ENCODE measurements at places on chromosomes 11 and 22.

- H3K27ac ChIP-seq: no peak overlapping the region
- H3K36me3 ChIP-seq: no peaks in the 10 kb centered on the region
- no peak for DNase-seq
- H3K4me3 ChIP-seq: no peak overlapping the region
- H3K27me3 ChIP-seq: no peaks in the 10 kb centered on the region
- H3K4me1 ChIP-seq: peaks cover 3% of the 10 kb centered on the region
Observed at GRCh38 chr22:43455846-43456245, 44.0 kb downstream of the MPPED1 start.

GRCh38 chr22:36156515-36157419 lies 3.8 kb downstream of the APOL3 start:
- no peaks in the 10 kb centered on the region for H3K36me3 ChIP-seq
- peaks cover 12% of the 10 kb centered on the region for H3K4me1 ChIP-seq
- no peak for DNase-seq
- H3K27ac ChIP-seq: no peak overlapping the region
- peak overlapping the region; percentile 13 for H3K4me3 ChIP-seq
- peaks cover 6% of the 10 kb centered on the region for H3K27me3 ChIP-seq

DNA sequence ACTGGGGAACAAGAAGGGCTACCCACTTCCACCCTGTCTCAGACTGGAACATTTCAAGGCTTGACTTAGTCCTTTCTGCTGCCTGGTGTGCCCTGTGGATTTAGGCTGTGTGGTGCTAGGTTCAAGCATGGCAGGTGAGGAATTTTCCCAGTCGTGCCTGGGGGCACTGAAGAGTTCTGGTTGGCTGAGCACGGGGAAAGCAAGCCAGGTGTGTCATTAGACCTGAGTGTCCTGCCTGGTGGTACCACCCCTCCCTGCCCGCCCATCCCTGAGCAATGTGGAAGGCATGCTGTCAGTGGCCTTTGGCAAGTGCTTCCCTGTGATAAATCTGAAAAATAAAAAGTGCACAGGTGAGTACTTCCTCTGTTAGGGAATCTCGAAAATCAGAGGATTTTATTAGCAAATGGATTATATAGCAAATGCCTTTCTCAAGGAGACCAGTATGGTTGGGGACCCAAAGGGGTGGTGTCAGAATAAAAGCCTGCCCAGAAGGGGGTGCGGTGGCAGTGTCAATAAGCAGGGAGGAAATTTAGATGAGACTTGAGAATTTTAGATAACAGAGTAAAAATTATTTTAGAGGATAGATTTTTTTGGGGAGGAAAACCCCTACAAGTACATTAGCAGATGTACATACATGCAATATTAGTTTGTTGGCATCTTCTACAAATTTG lies 22.8 kb downstream of the TEAD1 start:
- no peak overlapping the region for H3K4me3 ChIP-seq
- H3K27ac ChIP-seq: no peak overlapping the region
- H3K27me3 ChIP-seq: no peaks in the 10 kb centered on the region
- peaks cover 34% of the 10 kb centered on the region for H3K4me1 ChIP-seq

DNA sequence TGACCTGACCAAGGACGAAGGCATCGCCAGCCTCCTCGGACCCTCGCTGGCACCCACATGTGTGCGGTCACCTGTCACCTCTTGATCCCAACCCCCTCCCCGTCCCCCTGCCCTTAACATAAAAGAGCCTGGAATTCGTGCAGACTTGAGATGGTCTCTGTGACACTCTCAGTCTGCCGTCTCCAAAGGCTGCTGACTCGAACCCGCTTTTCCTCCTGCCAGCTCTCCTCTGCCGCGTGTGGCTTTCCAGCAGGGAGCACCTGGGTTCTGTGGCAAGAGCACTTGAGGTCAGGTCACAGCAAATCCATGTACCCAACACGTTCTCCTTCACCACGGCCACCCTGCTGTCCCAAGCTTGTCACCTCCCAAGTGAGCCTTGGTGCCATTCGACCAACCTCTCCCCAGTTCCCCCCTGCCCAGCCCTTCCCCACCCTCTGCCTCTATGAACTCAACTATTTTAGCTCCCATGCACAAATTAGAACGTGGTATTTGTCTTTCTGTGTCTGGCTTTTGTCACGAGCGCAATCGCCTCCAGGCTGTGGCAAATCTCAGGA lies 207.6 kb downstream of the BRD1 start:
- no peaks in the 10 kb centered on the region for H3K36me3 ChIP-seq
- no peaks in the 10 kb centered on the region for H3K4me1 ChIP-seq
- H3K4me3 ChIP-seq: no peak overlapping the region

- no peaks in the 10 kb centered on the region for H3K27me3 ChIP-seq
- H3K36me3 ChIP-seq: peaks cover 84% of the 10 kb centered on the region
- no peak for DNase-seq
- no peaks in the 10 kb centered on the region for H3K4me1 ChIP-seq
- H3K27ac ChIP-seq: no peak overlapping the region
Observed at GRCh38 chr11:68412593-68413475, 47.7 kb upstream of the PPP6R3 start.

GRCh38 chr11:38278457-38279141 lies 1680.6 kb upstream of the RAG2 start:
- H3K4me1 ChIP-seq: no peaks in the 10 kb centered on the region
- H3K27ac ChIP-seq: no peak overlapping the region
- no peak overlapping the region for H3K4me3 ChIP-seq
- DNase-seq: no peak

GRCh38 chr11:129251067-129251466 lies 58.9 kb upstream of the ARHGAP32 start:
- H3K27ac ChIP-seq: no peak overlapping the region
- H3K4me3 ChIP-seq: no peak overlapping the region
- H3K27me3 ChIP-seq: no peaks in the 10 kb centered on the region
- no peak for DNase-seq
- H3K4me1 ChIP-seq: peaks cover 12% of the 10 kb centered on the region
- no peaks in the 10 kb centered on the region for H3K36me3 ChIP-seq

GRCh38 chr11:36092314-36093030 lies 148.6 kb downstream of the LDLRAD3 start:
- H3K27ac ChIP-seq: no peak overlapping the region
- H3K36me3 ChIP-seq: peaks cover 77% of the 10 kb centered on the region
- H3K4me1 ChIP-seq: peaks cover 13% of the 10 kb centered on the region

- no peak overlapping the region for H3K27ac ChIP-seq
- no peak for DNase-seq
- peaks cover 10% of the 10 kb centered on the region for H3K4me1 ChIP-seq
- peaks cover 11% of the 10 kb centered on the region for H3K27me3 ChIP-seq
- no peak overlapping the region for H3K4me3 ChIP-seq
Observed at GRCh38 chr11:1047595-1048156, 11.2 kb upstream of the MUC6 start.

DNA sequence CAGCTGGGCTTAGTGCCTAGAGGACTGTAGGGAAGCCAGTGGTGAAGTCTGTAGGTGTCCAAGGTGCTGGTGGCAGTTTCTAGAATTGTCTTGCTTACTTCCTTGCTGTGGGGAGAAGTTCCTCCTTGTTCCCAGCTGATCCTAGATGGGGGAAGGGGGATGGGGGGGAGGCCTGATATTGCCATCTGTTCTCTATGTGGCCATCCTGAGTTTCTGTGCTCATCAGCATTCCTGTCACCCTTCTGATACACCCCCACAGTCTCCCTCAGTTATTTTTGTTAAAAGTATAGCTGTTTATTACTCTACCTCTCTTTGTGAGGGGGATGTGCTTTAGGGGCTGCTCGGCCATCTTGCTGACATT lies 36.5 kb downstream of the MADD start:
- H3K27me3 ChIP-seq: no peaks in the 10 kb centered on the region
- peaks cover 7% of the 10 kb centered on the region for H3K4me1 ChIP-seq
- no peak for DNase-seq
- no peak overlapping the region for H3K27ac ChIP-seq

- no peak overlapping the region for H3K4me3 ChIP-seq
- H3K36me3 ChIP-seq: no peaks in the 10 kb centered on the region
- H3K27me3 ChIP-seq: peaks cover under 1% of the 10 kb centered on the region
- no peaks in the 10 kb centered on the region for H3K4me1 ChIP-seq
- DNase-seq: no peak
Observed at GRCh38 chr22:30809086-30809485, 114.4 kb downstream of the OSBP2 start.

DNA sequence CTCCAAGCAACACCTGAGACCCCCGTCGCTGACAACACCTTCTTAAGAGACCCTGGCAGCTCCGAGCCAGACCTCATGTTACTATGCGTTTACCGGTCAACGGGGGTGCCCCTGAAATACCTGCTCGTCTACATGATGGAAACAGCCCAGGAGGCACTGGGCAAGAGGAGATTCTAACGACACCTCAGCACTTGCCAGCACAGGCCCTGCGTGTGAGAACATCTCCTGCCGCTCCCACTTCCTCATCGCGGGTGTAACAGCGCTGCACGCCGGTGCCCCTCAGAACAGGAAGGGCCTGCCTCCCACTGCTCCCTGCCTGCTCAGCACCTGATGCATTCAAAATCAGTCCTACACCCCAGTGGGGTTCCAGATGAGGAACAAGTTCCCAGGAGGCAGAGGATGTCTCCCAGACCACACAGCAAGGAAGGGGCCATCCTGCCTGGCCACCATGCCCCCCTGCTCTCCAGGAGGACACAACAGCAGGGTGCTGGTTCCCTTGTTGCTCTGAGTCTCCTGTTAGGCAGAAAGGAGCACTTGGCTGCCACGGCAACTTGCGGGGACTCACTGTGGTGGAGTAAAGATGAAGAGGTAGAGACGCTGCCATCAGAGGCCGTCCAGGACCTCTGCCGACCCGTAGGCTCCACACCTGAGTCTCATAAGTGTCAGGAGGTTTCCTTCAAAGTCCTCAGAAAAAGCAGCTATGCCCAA lies 2.1 kb downstream of the TOLLIP start:
- peaks cover 2% of the 10 kb centered on the region for H3K36me3 ChIP-seq
- peaks cover 2% of the 10 kb centered on the region for H3K4me1 ChIP-seq
- DNase-seq: no peak
- no peak overlapping the region for H3K27ac ChIP-seq
- no peak overlapping the region for H3K4me3 ChIP-seq

GRCh38 chr11:122803716-122804115 lies 34.6 kb upstream of the CRTAM start:
- H3K36me3 ChIP-seq: peaks cover 2% of the 10 kb centered on the region
- peaks cover 3% of the 10 kb centered on the region for H3K4me1 ChIP-seq
- H3K4me3 ChIP-seq: no peak overlapping the region
- H3K27ac ChIP-seq: no peak overlapping the region
- DNase-seq: no peak
- H3K27me3 ChIP-seq: no peaks in the 10 kb centered on the region

- H3K27ac ChIP-seq: peak overlapping the region; percentile 62
- H3K4me3 ChIP-seq: peak overlapping the region; percentile 89
- H3K27me3 ChIP-seq: no peaks in the 10 kb centered on the region
- DNase-seq: peak; percentile 56
- H3K4me1 ChIP-seq: peaks cover 20% of the 10 kb centered on the region
Observed at GRCh38 chr11:67504005-67504949, 886 bp downstream of the PITPNM1 start.

DNA sequence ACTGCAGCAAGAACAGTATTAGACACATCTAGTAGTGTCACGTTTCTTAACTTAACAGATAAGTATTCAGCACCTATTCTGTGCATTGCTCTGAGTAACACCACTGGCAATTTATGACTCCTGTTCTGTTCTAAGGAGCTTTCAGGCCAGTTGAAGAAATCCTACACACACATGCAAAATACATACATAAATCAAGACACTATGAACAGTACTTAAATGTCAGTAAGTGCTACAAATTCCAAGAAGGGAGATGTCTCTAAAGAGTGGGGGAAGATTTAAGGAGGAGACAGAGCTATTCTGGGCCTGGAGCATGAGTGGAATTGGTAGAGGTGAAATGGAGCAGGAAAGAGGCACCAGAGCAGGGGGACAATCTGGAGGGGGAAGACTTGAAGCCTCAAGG lies 46.2 kb upstream of the CLMP start:
- no peak for DNase-seq
- H3K4me3 ChIP-seq: no peak overlapping the region
- no peak overlapping the region for H3K27ac ChIP-seq
- H3K27me3 ChIP-seq: no peaks in the 10 kb centered on the region
- no peaks in the 10 kb centered on the region for H3K36me3 ChIP-seq

DNA sequence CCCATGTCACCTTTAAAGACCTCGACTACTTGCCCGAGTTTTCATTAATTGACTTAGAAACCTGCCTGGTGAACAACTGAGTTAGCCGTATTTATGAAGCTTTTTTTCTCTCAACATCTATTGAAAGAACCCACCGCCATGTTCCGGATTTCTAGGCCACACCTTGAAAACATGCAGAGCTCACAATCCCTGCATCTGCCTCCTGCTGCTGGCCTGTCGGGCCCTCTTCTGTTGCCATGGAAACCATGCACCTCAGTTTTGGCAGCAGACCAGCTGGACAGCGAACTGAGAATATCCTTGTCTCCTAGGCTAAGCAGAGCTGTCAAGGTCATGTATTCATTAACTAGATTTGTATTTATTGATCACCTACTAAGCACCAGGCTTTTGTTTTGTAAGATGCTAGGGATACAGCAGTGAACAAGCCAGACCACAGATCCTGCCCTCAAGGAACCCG lies 4.3 kb upstream of the PATZ1 start:
- DNase-seq: no peak
- no peaks in the 10 kb centered on the region for H3K27me3 ChIP-seq
- no peak overlapping the region for H3K4me3 ChIP-seq
- no peaks in the 10 kb centered on the region for H3K36me3 ChIP-seq
- H3K27ac ChIP-seq: no peak overlapping the region
- peaks cover 8% of the 10 kb centered on the region for H3K4me1 ChIP-seq

All from neuronal stem cell (in vitro differentiated cells).